ENCODE measurements at places on chromosomes 6 and 20.

GRCh38 chr6:53424300-53424699 is 75.5 kb upstream of the ELOVL5 start:
- DNase-seq = no peak

DNA sequence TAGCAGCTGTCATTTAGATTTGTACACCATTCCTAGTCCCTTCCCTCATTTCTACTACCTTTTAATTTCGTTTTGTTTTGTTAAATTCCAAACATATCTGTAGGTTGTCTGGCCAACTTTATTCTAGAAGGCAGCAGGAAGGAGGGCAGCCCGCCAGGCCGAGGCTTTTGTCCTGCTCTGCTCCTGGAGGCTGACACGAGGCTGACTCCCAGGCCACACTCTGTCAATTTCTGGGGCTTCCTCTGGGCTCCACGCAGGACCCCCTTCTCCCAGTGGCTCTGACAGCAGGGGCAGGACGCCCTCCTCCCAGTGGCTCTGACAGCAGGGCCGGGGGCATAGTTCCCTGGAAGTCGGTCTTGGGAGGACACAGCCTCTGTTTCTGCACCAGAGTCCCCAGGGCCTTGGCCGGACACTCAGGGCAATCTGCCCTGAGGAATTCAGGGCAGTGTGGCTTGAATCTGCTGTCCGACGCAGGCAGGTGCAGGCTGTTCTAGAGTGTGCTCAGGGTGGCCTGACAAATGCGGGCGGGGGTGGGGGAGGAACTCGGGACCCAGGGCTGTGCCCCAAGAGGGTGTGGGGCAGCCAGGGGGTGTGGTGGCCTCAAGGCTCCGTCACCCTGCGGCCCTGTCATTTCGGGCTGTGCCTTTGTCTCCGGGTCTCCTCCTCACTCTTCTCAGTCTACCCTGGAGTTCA is 11.8 kb downstream of the SMOC2 start:
- DNase-seq = no peak

- no peak for DNase-seq
Observed at GRCh38 chr20:20530428-20531151, 162.7 kb downstream of the INSM1 start.

DNA sequence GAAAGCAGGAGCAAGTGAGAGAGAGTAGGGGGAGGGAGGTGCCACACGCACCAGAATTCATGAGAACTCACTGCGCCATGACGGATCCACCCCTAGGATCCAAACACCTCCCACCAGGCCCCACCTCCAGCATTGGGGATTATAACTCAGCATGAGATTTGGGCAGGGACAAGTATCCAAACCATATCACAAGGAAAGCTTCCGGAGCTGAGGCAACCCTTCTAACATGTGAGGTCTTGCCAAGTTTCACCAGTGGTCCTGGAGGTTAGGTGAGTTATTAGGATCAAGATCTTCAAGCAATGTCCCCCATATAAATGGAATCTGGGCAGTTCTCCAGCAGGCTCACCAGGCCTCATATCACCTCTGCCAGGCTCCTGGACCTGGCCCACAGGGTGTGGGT is 308.4 kb downstream of the NRN1 start:
- DNase-seq = no peak

DNA sequence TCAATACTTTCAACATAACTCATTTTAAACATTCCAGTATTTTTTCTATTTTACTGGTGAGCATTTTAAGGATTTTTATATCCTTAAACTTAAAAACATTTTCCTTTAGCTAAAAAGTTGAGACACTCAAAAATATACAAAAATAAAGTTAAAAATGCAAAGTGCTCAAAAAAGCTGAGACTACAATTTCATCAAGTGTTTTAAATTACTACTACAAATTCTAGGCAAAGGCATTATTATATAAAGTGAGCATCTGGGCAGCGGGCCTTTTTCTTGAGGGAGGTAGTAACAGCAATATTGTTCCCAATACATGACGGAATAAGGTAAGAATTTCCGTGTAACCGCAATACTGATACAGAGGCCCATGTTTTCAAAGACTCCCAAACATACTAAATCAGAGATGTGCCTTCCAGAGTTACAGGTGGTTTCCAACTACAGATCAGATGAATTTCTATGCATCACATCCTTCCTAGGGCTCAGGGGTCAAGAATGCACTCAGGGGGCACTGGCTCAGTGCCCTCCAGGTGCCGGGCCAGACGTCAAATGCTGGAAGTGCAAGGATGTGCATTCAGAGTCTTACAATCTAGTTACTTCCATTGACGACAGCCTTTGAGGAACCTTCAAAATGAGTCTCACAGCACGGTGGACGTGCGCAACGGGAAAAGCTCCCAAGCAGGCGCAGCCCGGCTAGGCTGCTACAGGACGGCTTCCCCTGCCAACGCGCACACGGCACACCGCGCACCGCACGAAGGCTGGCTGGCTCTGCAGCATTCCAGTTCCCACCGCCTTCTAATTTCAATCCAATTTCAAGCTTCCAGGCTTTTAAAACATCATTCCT is 1.7 kb downstream of the PHF10 start:
- peak; percentile 36 for DNase-seq

DNA sequence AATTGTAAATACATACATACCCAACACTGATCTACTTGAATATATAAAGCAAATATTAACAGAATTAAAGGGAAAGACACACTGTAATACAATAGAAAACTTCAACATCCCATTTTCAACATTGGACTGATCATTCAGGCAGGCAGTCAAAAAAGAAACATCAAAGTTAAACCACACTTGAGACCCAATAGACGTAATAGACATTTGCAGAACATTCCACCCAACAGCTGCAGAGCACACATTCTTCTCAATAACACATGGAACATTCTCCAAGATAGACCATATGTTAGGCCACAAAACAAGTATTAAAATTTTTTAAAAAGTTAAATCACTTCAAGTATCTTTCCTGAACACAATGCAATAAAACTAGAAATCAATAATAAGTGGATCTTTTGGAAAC is 698.2 kb downstream of the COL12A1 start:
- no peak for DNase-seq

GRCh38 chr6:36443471-36444428 is 950 bp downstream of the KCTD20 start:
- DNase-seq = no peak

GRCh38 chr6:119348748-119349360 is 707 bp downstream of the MAN1A1 start:
- DNase-seq = no peak

- no peak for DNase-seq
Observed at GRCh38 chr6:90644492-90644891, 57.6 kb upstream of the MAP3K7 start.

DNA sequence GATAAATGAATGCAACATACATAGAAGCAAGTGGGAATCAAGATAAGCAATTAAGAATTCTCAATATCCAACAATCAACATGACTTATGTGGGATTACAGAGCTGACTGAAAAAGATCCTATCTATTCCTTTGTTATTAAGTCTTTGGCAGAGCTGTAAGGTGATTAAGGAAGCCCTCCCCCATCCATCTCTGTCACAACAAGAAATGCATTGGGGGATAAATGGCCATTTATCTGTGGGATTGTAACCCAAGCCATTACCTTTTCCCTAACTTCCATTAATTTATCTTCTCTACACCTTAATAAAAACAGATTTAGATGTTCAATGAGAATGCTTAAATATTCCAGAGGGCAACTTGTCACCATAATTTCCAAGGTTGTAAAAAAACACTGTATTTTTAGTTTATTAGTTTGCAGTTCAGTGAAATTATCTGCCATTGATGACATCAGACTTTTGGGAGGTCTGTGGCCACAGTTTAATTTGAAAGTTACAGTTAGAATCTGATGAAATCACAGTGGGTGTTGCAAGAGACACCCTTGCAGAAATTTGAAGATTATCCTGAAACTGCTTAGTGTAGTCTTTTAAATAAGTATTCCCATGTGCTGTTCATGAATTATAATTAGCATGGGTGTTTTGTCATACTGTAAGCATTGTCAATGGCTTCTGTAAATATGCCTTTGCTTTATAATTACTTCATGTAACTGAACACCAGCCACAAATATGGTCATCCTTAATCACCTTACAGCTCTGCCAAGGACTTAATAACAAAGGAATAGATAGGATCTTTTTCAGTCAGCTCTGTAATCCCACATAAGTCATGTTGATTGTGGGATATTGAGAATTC is 49.4 kb upstream of the FYN start:
- DNase-seq = no peak

DNA sequence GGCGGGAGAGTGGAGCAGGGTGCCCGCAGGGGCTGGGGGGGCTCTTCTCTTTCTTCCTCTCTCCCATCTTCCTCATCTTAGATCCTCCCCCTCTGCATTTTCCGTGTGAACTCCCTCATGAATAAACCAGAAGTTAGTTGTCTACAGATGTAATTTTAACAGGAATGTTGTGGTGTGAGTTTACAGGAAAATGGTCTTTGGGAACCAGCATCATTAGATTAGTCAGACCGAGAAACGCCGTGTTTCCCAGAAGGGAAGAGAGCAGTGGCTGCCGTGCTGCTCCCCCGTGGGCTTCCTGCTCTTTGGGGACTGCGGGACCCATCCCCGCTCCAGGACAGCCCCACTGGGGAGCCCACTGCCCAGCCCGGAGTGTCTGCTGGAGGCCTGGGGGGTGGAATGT is 3.4 kb downstream of the MYT1 start:
- DNase-seq = no peak

DNA sequence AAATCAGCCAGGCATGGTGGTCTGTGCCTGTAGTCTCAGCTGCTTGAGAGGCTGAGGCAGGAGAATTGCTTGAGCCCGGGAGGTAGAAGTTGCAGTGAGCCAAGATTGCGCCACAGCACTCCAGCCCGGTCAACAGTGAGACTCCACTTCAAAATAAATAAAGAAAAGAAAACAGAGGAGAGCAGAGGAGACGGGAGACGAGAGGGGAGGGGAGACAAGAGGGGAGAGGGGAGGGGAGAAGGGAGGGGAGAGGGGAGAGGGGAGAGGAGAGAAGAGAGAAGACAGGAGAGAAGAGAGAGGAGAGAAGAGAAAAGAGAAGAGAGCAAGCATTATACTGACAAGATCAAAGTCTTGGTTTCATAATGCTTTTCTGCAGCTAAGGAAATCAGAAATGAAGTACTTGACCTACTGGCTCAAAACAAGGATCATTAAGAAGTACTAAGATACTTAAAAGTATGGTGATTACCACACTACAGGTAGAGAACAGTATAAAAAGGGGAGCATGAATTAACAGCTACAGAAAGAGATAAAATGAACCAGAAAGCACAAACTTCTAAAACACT is 30.5 kb downstream of the FAM8A1 start:
- no peak for DNase-seq

GRCh38 chr6:127299522-127300240 is 33.0 kb downstream of the RNF146 start:
- DNase-seq = no peak

DNA sequence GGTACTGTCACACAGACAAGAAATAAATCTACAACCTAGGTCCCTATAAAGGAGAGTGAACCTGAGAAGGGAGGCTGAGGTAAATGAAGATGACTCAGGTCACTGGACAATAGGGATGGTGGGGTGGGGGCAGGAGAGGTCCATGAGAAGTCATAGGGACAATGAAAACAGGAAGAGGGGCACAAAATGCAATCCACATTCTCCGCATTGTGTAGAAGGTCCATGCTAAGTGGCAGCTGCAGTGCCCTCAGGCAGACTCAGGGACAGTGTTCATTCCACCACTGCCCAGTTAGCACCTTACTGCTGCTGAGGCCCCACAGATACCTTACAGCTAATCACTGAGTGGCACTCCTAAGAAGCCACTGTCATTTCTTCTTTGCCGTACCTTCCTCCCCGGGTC is 156.8 kb downstream of the RCAN2 start:
- no peak for DNase-seq

DNA sequence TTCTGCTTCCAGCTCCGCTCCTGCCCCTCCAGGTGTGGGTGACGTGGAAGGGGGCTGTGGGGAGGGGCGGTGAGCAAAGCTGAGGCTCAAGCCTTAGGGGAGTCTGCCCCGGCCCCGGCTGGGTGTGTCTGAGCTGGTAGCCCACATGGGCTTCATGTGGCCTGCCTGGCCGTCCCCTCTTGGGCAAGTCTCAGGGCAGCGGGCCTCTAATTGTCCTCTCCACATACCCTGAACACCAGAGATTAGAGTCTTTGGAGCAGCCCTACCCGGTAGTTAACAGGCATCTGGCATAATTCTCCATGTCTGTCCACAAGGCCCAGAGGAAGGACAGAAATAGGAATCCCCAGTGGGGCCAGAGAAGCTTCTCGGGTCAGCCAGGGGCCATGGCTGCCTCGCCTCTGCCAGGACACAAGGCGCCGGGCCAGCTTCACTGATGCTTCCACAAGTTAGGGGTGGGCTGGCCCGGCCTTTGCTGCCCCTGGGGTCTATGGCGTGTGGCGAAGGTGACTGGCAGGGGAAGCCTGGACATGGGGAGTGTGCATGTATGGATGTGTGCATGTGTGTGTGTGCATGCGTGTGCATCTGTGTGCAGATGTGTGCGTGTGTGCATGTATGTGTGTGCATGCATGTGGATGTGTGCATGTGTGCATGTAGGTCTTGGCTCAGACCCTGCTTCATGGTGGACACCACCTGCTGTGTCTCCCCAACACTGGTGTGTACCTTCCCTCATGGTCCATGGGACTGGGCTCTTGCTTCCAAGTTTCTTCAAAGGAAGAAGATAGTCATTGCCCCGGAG is 24.0 kb downstream of the FRMD1 start:
- DNase-seq = no peak

GRCh38 chr6:37454420-37455140 is 21.6 kb downstream of the CMTR1 start:
- DNase-seq = no peak

GRCh38 chr20:51570739-51571459 is 28.4 kb upstream of the NFATC2 start:
- no peak for DNase-seq

- DNase-seq = no peak
Observed at GRCh38 chr6:94401311-94401710, 982.0 kb upstream of the EPHA7 start.

DNA sequence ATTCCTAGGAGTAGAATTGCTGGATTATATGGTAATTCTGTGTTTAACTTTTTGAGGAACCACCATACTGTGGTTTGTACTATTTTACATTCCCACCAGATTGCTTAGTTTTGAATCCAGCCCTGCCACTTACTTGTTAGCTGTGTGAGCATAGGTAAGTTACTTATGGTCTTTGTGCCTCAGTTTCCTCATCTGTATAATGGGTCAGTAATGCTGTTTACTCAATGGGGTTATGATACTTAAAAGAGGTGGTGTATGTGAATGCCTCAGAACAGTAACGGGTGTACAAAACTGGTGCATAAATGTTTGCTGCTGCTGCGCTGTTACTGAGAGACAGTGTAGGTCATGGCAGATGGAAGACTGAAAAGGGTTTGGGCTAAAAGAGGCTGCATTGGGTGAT is 239.3 kb downstream of the NRN1 start:
- DNase-seq = no peak

DNA sequence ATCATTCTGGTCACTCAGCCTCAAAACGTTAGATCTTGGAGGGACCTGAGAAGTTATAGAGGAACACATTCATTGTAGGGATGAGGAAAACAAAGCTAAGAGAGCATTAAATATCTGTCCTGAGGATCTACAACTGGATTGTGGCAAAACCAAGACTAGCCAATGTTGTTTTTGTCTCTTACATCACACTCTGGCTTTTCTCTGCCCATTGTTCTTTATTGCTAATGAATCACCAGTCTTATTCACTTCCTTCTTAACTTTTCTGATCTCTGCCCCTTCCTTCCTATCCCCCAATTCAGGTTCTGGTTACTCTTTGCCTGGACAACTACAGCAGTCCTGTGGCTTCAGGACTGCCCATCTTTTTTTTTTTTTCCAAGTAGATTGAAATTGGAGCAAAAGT is 57.0 kb upstream of the PREP start:
- DNase-seq = peak; percentile 42

- no peak for DNase-seq
Observed at GRCh38 chr6:112268654-112269053, 14.3 kb upstream of the LAMA4 start.

- DNase-seq = no peak
Observed at GRCh38 chr6:44742828-44743372, 355.4 kb downstream of the CDC5L start.

Data from SW 1271 (cell line).